ENCODE measurements at places on chromosomes 4 and X.
A peak's percentile ranks its signal among the peaks of the same experiment; 100 is the strongest.

DNA sequence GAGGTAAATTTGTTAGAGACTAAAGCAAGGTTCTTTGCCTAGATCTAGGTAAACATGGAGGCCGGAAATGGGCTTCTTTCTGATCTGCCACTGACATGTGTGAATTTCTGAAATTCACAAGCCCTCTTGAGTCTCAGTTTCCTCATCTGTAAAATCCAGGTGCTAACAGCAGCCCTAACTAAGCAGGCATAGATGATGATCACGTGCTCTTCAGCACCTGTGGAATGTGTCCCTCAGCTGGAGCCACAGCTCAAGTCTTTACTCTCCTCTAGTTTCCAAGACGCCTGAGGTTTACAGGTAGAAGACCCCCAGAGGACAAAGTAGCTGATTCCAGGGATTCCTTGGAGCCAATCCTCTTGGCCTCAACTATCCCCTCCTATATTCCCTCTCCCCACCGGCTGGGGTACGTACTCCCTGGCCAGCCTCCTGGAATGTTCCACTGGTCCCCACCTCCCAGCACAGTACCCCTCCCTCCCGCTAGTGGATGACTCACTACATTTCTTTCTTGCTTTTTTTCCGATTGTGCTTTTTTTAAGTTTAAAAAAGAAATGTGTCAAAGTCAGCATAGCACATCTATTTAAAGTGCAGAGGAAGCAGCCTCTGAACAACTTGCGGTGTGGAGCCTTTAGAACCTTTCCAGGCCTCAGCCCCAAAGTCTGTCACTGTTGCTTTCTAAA, 98.4 kb downstream of the PHKA2 start:
- no peak for DNase-seq

DNA sequence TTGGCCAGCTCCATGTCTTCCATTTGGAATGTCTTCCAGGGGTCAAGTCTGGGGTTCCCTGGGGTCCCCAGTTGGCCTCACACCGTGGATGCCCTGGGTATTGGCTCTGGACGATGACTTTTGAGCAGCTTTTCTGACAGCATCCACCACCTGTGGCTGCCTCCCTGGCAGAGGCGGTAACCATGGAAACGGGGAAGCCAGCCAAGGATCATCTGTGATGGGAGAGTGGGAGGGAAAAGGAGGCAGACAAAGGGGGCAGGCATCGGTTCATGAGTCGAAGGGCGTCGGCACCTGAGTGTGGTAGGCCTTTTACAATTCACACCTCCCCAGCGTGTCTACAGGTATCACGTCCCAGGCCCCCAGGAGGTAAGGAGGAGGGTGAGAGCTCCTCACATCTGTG, 152.2 kb downstream of the ASMT start:
- DNase-seq: no peak

DNA sequence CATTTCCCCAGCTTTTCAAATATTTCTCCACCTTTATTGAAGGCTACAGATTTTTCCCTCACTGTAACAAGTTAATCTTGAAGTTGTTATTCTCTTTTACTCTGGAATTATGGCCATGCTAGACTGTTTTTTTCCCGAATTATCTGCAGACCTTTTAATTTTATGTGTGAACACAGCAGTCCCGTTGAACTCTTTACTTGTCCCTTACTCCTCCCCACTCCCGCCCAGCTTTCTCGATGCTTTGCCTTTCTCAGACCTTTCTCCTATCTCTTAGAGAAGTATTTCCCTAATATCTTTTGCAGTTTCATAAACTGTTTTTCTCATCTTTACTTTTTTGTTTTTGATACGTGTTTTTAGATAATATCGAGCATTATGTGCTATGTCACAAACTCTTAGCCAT, 776 bp downstream of the CEP44 start:
- no peak for DNase-seq

DNA sequence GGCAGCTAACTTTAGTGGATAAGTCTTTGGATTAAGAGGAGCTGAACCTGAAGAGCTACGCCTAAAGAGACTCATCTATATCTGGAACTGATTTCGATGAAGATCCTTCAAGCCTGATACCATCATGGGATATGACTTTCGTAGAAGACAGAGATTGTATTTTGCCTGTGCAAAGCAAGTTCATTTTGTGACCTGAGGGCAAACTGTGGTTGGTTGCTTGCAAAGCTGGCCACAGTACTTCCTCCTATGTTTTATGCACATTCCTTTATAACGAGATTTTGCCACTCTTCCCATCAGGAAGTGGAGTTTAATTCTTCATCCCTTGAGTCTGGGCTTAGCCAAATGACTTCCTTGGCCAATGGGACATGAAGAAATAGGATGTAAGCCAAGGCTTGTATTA, 519.3 kb upstream of the NR3C2 start:
- DNase-seq: no peak

- DNase-seq: no peak
These were observed 652.1 kb downstream of the ANKRD50 start for GRCh38 chr4:124060261-124060918.

DNA sequence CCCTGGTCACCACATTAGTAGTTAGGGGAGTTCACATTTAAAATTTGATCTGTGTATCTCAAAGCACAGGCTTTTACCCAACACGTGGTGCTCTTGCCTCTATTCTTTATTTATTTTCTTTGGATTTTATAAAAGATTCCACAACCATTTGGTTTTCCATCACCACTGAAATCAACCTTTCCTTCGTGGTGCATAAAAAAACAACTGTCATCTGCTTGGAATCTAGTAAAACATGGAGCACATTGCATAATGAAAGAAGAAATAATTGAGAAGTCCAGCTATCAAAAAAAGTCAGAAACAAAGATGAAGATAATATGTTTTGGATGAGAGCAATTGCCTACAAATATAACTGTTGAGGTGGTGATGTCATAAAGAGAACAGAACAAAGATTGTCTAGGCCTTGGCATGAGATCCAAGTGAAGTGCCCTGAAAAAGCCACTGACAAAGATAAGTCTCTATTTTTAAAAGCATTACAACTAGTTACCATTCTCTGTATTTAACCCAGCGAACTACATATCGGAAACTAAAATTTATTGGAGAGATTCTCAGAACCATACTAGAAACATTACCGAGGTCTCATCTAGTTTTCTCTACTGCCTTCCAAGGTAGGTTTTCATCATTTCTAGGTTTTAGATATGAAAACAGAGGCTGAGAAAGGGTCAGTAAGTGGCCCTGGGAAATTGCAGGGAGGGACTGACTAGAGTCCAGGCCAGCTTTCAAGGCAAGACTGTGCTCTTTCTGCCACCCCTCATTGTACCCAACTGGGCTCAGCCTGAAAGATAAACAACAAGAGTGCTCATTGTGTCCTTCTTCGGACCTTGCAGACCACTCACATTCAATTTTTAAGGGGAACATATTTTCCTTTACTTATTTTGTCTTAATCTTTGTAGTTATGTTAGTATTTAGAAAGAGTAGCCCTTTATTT, 127.3 kb downstream of the MAD2L1 start:
- no peak for DNase-seq

- DNase-seq: peak; percentile 81
These were observed 944.4 kb downstream of the PDHA2 start for GRCh38 chr4:96784336-96784735.

GRCh38 chrX:35351212-35351611, 408.6 kb downstream of the FAM47B start:
- DNase-seq: no peak

DNA sequence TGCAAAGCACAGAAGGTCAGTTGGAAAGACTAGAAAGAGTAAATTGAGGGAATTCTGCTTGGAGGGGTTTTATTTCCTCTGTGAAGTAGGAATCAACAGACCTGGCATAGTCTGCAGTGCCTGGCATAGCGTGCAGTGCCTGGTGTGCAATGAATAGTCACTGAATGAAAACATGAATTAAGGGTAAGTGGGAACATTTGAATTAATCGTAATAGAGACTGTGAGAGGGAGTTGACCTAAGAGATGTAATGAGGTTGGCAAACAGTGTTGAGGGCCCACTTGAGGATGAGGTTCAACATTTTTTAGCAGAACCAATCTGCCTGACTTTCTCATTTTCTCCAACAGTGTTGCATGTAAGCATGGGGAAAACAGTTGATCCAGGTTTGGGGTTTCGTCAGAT, 377.2 kb upstream of the FTHL17 start:
- DNase-seq: no peak

DNA sequence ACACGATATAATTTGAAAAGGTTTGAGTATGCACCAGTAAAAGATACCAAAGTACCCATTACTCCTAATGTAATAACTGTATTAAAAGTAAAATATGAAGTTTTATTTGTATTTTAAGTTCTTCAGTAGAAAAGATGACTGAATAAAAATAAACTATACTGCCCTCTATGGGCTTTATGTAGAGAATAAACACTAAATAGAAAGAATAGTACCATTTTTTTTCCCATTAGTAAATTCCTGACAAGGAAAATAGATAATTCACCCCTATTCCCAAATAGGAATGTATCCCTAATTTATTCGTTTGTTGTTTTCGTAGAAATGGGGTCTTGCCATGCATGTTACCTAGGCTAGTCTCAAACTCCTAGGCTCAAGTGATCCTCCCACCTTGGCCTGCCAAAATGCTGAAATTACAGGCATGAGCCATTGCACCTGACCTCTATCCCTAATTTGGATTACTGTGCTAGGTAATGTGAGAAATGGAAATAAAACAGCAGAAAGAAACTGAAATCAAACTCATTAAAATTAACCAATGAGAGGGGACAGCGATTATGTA, 73.6 kb upstream of the COX18 start:
- no peak for DNase-seq

GRCh38 chrX:39418731-39419638, 617.7 kb downstream of the MID1IP1 start:
- DNase-seq: peak; percentile 38

DNA sequence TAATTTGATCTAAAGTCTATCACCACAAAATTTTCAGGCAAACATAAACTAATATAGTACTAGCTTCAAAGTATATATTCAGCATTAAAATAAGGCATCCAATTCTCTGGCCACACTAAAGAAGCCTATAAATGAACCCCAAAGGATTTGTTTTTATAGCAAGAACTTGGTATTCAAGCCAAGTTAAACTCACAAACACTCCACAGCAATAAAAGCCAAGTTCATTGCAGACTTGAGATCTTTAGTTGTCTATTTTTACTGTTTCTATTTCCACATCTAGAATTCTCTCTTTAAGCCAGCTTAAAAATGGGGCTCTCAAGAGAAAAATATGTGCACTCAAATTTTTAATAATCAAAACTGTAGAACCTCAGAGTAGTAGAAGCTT, 51.1 kb downstream of the WDFY3 start:
- no peak for DNase-seq

DNA sequence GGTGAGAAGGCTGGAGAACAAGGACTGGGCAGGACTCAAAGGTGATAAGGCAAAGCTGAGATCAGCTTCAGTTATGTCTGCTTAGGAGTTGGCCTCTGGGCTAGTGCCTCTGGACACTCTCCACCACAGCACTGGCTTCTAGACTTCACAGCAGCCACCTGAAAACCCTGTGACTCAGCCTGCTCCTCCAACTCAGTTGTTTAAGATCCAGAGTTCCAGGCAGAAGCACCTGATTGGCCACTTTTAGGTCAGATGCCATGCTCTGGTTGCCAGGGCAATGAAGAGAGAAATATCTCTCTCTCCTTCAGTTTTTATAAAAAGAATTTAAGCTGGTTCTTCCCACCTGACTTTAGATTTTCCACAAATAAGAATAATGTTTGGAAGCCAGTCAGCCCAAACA, 47.9 kb upstream of the BLTP1 start:
- no peak for DNase-seq

DNA sequence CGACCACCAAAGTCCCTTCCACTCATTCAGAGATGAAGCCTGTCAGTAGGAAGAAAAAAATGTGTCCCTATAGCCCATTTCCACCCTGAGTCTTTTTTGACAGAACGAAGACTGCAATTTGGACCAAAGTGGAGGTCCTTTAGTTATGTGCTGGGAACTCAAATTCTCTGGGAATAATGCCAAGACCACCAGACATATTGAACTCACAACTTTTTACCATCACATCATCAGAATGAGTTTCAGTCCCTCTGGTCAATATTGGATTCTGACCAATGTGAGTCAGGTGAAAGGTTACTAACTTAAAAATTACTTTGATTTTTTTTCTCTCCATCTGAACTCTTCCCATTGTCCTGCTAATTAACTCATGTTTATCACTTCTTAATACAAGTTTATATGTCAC, 128.9 kb downstream of the DKK2 start:
- no peak for DNase-seq

- DNase-seq: no peak
These were observed 81.7 kb downstream of the PCDH7 start for GRCh38 chr4:30801876-30802275.

- DNase-seq: peak; percentile 28
These were observed 22.7 kb downstream of the MAP9 start for GRCh38 chr4:155353923-155354540.

DNA sequence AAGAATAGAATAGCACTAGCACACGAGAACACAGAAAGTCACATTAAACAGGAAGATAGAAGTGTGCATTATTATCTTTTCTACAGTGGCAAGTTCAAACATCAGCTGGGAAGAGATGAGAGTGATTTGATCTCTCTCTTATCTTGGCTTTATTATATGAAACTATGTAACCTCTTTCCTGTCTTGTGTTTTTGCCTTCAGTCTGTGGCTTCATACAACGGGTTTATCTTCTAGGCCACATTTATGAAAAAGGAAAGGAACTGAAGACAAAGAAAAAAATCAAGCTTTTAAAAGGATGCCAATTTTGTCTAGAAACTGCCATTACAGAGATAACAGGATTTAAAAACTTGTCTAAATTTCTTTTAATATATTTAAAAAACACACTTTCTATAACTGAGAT, 983.6 kb downstream of the RPA4 start:
- DNase-seq: no peak

- no peak for DNase-seq
These were observed 4.6 kb upstream of the ADD1 start for GRCh38 chr4:2839060-2839459.

DNA sequence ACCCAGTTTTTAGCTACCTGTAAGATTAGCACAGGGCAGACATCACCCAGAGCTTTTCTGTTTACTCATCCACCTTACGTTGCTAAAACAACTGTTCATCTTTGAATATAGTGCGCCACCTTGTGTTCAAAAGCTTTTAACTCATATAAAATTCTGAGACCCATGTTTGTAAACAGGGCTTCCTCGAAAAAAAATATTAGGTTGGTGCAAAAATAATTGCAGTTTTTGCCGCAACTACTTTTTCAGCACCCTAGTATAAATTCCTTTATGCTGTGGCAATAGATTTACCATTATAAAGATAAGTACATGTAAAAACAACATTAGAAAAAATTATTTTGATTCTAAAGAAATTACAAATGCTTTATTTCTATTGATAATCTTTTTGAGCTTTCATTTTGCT, 147.9 kb downstream of the LRBA start:
- DNase-seq: peak; percentile 90

GRCh38 chrX:115892787-115893671, 277.5 kb upstream of the AGTR2 start:
- peak; percentile 76 for DNase-seq

- peak; percentile 21 for DNase-seq
These were observed 60.5 kb downstream of the FHDC1 start for GRCh38 chr4:152996672-152997071.

- DNase-seq: peak; percentile 74
These were observed 35.7 kb upstream of the TBC1D14 start for GRCh38 chr4:6873792-6874461.

DNA sequence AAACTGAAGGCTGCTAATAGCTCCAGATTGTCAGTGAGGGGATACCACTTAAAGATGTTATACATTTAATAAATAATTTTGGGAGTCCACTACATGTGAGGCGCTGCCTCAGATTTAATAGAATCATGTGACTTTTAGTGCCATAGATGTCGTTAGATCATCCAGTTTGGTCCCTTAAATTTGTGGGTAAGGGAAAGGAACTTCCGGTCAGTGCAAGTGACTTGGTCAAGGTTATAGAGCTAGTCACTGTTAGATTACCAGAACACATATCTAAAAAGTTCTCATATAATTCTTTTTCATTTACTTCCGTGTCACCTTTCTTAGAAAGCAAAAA, 529 bp upstream of the UBA6 start:
- DNase-seq: no peak

All from cerebellar cortex (tissue), 1 donor.